ENCODE measurements at places on chromosomes 2 and 18.

- peak; percentile 93 for DNase-seq
Observed at GRCh38 chr2:64273524-64274398, 129.5 kb upstream of the PELI1 start.

DNA sequence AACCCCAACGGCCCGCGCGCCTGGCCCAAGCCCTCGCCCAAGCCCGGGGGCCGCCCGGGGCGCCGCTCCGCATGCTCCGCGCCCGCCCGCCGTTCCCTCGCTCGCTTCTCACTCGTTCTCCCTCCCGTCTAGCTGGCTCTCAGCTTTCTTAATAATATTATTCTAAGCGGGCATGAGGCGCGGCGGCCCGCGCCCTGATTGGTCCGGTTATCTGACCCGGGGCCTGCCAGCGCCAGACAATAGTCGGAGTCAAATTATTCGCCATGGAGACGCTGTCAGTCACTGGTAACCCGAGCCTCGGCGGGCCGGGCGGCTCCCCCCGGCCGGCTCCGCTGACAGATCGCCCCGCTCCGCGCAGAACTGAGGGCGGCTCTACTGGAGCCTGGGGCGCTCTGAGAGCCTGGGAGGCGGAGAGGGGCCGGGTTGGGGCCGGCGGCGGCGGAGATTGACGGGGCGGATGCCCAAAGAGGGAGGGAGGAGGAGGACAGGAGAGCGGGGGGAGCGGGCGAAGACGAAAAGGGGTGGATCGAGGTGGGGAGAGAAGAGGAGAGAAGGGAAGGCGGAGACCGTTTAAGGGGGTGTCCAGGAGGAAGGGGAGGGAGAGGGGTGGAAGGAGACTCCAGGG is at the start of gene SIX2:
Gene SIX2 (minus strand): TSS at position 150 of the 625 bp plus-strand sequence. CDS start 342 bp downstream, outside the sequence.
- DNase-seq: peak; percentile 97

GRCh38 chr2:177880285-177880684 is 192.3 kb downstream of the PDE11A start:
- no peak for DNase-seq

GRCh38 chr2:150522269-150522668 is 34.8 kb upstream of the RND3 start:
- DNase-seq: no peak

DNA sequence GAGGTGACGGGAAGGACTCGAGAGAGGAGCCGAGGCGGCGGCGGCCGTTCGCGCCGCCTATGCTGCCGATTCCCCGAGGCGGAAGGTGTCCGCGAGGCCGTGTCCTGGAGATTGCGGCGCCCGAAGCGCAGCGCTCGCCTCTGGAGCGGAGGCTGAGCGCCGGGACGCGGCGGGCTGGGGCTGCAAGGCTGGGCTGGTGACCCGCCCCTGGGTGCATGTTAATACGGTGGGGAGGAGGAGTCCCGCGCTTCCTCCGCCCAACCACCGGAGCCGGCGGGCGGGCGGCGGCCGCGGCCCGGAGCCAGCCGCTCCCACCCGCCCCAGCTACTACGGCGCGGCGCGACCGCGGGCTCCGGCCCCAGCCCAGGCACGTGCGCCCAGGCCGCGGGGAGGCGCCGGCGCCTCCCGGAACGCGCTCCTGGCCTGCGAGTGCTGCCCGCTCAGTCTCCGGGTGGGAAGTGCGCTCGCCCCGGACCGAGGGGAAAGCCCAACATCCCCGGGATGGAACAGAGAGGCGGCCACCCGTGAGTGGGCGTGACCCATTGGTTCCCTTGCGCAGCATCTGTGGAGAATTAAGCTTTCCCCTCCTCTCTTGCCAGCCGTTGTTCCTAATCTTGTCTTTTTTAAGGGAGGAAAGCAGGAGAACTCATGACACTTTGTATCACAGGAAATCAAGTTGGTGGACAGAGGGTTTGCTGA is at the start of gene DLGAP1:
Gene DLGAP1 (minus strand): TSS at position 195 of the 699 bp plus-strand sequence.
- no peak for DNase-seq

DNA sequence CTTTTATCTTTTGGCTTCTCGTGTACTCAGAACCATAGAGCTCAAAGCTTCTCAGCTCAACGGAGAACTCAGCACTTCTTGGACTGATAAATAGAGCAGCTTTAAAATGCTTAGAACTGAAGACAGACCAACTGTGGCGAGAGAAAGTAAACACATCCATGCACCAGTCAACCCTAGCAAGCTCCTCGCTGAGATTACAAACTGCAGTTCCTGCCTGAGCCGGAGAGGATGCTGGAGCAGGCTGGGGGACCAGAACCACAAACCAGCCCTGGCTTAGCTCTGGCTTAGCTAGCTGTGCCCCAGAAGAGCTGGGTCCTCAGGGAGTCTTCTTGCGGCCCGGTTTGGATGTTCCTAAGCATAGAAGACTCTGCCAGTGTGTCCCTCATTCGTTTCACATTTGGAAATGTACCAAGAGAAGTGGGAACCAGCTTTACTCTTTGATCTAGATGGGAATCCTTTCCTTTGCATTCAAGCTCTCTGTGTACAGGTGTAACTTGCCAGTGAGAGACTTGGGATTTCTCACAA is 5.6 kb downstream of the PAX8 start:
- peak; percentile 44 for DNase-seq

DNA sequence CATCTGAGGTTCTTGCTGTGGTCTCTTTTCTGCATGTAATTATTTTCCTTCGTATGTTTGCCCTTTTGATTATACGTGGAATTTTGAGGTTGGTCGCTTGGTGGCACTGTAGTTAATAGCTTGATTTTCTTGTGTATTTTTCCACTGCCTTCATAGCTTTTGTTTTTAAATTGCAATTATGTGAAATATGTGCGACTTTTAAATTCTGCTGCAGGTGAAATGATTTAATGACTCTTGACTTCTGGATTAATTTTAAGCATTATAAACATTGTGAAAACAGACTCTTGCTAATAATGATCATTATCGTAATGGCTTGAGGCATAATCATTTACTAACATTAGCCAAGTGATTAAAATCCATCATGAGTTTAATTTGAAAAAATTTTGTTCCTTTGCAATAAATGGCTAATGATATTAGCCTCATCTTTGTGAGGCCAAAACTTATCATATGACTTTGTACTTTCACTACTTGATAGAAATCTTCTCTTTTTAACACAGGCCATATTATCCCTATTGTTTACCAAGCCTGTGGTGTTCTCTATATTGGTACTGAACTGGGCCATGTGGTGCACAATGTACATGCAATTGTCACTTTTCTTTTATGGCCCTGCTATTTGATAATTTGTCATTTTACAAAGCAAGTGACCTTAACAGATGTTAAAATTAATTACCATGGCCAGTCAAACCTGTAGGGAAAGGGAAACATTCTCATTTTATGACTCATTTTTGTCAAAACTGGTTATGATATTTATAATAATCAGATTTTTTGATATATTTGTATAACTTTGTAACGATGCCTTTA is 62.8 kb upstream of the NEUROD1 start:
- DNase-seq: peak; percentile 61

GRCh38 chr2:25757906-25758305 is 84.5 kb upstream of the DTNB start:
- DNase-seq: no peak

- DNase-seq: no peak
Observed at GRCh38 chr2:152609154-152609553, 108.1 kb downstream of the PRPF40A start.

DNA sequence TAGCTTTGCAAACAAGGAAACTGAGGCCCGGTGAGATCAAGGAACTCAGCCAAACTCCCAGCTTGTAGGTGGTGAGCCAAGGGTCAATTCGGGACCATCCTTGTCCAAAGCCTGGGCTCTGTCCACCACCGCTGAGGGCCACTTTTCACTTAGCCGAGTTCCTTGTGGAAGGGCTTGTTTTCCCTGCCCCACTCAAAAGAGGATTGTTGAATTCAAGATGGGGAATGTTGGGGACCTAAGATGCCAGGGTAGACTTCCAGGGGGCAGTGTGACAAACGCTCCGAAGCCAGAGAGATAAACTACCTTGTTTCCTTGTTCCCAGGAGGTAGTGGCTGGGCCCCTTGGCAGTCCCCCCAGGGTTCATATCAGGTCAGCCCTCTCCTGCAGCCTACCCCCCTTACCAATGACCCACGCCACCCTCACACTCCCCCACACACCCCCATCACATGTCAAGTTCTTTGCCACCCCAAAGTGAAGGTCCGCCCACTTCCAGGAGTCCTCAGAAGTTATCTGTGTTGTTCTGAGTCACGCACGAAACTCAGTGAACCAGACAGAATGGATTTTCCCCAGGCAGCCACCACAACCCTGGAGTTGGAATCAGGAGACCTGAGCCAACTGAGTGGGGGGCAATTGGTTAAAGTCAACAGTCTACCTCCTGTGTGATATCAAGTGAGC is 10.3 kb upstream of the ATOH8 start:
- peak; percentile 43 for DNase-seq

DNA sequence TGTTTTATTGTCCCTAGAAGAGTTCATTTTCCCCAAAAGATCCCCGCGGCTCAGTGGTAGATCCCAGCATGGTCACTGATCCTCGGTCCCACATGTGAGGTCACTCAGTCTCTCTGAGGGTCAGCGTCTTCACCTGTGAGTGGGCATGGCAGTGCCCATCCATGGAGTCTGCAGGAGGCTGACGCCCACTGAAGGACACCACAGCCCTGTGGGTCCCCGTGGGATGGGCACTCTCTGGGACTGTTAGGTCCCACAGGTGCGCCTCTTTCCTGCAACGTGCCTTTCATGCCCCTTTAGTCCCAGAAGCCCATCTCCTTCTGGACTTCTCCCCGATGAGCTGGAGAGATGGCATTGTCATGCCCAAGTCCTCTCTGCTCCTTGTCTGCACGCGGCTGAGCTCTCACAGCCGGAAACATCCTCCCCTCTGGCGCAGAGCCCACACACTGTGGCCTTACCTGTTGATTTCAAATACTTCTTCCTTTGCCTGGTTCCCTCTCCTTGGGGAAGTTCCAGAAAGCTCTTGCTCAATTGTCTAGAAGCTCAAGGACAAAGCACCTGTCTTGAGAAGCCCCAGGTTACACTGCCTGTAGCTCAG is 75.9 kb downstream of the PTGR3 start:
- no peak for DNase-seq

- DNase-seq: peak; percentile 40
Observed at GRCh38 chr2:100470898-100471514, 724 bp downstream of the NMS start.

- no peak for DNase-seq
Observed at GRCh38 chr18:79834834-79835233, 37.1 kb downstream of the KCNG2 start.

- DNase-seq: peak; percentile 32
Observed at GRCh38 chr18:63511285-63511684, 30.9 kb upstream of the SERPINB12 start.

Data from AG08395 (cell line).